Stimulated activated CD4-positive, alpha-beta T cell treated with anti-CD3 and anti-CD28 coated beads, Interleukin-12 subunit alpha, Interleukin-12 subunit beta, amount 100 ng/mL, for 4 hours (primary cell): ENCODE measurements at places on chromosomes 2 and 18.

DNA sequence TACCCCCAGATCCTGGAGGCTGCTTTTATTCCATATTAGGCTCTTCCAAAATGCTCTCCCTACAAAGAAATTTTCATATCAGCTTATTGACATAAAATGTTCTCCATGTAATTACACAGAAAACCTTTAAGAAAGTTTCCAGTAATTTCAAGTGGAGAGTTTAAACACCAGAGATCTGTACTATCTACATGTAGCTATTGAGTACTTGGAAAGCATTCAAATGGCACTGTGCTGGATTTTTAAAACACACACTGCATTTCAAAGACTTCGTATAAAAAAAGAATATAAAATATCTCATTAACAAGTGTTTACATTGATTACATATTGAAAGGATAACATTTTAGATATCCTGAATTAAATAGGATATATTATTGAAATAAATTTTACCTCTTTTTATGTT, 182.4 kb upstream of the ZNF521 start:
- DNase-seq = no peak

GRCh38 chr2:101367508-101367907, 19.8 kb downstream of the CREG2 start:
- DNase-seq = no peak

GRCh38 chr18:75043478-75043877, 165.5 kb downstream of the PTGR3 start:
- DNase-seq = no peak

GRCh38 chr18:47915930-47916329, 14.5 kb downstream of the SMAD2 start:
- DNase-seq = no peak
